Stromal cell of bone marrow (primary cell): ENCODE measurements at places on chromosomes 1 and 21.

GRCh38 chr1:184971522-184972265 lies 2.6 kb downstream of the NIBAN1 start:
- no peak for DNase-seq

DNA sequence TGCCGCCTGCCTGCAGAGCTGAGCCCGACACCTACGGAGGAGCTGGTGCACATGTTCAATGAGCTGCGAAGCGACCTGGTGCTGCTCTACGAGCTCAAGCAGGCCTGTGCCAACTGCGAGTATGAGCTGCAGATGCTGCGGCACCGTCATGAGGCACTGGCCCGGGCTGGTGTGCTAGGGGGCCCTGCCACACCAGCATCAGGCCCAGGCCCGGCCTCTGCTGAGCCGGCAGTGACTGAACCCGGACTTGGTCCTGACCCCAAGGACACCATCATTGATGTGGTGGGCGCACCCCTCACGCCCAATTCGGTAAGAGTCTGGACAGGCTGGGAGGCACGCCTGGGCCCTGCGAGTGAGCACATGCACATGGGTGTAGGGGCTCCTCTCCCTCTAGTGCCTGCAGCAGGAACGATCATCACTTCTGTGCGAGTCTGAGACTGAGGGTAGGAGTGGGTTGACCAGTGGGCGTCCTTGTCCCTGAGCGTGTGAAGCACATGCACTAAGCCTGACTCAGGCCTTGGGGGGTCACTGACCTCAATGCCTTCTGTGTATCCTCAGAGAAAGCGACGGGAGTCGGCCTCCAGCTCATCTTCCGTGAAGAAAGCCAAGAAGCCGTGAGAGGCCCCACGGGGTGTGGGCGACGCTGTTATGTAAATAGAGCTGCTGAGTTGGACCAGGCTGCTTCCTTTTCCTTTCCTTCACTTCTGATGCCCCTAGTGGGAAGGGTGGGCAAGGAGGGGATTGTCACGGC lies 6.9 kb downstream of the DMAP1 start:
- no peak for DNase-seq

DNA sequence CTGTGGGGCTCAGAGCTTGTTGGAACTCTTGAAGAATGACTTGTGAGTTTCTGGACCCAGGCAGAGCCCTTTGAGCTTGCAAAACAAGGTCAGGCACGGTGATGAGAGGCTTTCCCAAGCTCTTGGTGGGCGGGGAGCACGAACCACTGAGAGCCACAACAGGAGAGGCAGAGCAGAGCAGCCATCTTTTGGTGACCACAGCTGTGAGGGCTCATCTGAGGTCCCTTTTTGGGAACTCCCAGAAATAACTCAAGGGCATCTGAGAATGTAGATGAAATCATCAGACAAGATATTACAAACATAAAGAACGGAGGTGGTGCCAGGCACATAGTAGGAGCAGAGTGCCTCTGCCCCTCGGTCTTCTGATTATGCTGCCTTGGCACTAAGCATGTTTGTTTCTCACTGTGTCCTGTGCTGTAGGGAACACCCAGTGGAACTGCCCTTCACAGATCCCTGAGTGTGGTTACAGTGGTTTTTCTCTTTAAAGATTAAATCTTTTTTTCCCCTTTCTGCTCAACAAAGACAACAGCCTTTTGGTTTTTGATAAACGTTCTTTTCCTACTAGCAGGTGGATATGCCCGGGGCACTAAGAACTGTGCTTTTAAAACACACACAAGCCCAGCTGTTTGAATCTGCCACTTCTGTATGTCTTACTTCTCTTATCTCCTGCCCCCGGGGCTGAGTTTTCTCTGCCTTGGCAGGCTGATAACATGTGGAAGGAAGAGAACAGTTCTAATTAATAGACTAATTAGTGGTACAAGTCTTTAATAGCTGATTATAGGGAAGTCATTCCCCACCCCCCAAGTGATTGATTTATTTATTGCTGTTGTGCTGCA lies 37.7 kb downstream of the CD34 start:
- DNase-seq = no peak

GRCh38 chr21:45330075-45330781 lies 42.5 kb upstream of the POFUT2 start:
- peak; percentile 50 for DNase-seq

- no peak for DNase-seq
Observed at GRCh38 chr1:173917635-173918493, 737 bp upstream of the SERPINC1 start.

DNA sequence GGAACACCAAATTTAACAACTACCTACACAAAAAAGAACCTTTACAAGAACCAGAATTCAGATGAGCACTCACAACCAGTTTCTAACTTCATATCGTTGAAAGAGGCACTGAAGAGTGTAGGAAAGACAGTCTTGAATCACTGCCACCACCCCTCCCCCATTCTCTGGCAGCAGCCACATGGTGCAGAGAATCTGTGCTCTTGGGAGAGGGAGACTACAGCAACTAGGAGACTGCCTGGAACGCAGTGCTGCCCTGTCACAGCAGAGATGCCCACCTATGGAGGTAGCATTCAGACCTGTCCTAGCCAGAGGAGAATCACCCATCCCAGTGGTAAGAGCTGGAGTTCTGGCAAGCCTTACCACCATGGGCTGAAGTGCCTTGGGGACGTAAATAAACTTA lies 7.3 kb downstream of the CCN1 start:
- DNase-seq = no peak

GRCh38 chr1:151516031-151516511 lies 4.9 kb downstream of the CGN start:
- DNase-seq = no peak

DNA sequence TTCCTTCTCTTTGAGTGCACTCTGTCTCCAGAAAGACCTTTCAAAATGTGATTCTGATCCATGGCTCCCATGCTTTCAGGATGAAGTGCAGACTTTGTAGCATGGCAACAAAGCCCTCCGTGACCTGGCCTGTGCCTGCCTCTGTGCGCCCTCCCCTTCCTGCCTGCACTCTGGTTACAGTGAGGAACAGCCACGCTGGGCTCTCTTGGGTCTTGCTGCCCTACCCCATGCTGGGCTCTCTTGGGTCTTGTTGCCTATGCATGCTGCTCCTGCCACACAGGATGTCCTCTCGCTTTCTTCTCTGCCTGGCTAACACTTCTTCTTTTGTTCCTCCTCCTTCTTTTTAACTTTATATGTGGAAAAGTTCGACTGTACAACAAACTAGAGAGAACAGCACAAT lies 28.0 kb downstream of the LMOD1 start:
- no peak for DNase-seq

DNA sequence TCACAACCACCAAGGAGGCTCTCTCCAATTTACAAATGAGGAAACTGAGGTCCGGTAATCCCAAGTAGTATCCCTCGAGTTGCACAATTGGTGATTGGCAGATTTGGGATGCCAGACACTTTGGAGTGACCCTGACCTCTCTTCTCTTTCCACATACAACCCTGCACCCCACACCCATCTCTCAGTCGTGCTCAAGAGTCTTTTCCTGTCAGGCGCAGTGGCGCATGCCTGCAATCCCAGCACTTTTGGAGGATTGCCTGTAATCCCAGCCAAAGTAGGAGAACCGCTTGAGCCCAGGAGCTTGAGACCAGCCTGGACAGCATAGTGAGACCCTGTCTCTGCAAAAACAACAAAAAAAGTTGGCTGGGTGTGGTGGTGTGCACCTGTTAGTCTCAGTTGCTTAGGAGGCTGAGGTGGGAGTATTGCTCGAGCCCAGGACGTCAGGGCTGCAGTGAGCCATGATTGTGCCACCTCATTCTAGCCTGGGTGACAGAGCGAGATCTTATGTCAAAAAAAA lies 91.1 kb upstream of the LPGAT1 start:
- no peak for DNase-seq

DNA sequence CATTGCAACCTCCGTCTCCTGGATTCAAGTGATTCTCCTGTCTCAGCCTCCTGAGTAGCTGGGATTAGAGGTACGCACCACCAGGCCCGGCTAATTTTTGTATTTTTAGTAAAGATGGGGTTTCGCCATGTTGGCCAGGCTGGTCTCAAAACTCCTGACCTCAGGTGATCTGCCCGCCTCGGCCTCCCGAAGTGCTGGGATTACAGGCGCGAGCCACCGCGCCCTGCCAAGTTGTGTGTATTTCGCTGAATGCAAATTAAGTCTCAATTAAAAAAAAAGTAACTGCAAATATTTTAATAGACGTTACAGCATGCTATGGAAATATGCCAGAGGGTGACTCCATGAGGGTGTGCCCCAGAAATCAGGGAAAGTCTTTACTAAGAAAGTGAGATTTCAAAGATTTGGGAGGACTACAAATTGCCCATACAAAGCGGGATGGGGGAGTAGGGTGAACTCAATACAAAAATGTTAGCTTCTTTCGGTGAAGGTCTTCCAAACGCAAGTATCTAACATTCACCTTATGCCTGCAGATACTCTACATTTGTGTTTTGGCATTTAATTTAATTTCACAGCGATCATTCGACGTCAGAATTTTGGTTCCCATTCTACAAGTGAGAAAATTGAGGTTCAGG lies 85.6 kb downstream of the NKAIN1 start:
- DNase-seq = no peak

GRCh38 chr1:153352523-153352922 lies 3.9 kb upstream of the PGLYRP4 start:
- peak; percentile 22 for DNase-seq

DNA sequence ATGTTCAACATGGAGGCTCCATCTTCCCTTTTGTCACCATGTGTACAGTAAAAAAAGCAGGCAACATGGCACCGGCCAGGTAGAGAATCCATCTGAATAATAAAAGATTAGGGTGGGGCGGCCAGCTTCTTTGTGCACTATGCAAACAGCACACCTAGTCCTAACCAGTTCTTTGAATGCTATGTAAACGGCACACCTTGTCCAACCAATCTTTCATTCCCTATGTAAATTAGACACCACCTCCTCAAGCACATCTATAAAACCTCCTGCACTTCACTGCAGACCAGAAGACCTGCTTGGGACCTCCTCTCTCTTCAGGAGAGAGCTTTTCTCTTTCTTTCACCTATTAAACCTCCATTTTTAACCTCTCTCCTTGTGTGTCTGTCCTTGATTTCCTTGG lies 28.2 kb downstream of the TFB2M start:
- no peak for DNase-seq

DNA sequence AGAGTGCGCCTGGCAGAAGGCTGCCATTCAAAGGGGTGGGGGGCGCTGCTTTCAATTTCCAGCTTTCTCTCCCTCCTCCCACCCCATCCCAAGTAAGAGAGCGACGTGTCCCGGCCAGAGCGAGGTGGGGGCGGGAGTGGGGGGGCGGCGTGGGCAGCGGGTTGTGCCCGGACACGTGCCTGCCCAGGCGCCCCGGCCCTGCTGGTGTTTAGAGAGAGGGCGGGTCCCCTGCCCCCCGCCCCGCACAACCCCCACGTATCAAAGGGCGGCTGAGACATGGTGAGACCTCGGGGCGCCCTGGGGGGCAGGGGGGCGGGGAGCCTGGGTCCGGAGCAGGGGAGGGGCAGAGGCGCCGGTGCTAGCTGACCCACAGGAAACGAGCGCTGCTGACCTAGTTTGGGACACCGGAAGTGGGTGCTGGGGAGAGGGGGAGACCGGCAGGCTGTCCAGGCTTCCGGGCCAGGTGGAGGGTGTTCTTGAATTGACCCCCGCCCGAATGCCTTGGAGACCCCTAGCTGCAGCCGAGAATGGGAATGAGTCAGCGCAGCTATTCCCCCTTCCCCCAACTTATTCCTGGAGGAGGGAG lies 1.3 kb downstream of the ZBTB7B start:
- DNase-seq = no peak

DNA sequence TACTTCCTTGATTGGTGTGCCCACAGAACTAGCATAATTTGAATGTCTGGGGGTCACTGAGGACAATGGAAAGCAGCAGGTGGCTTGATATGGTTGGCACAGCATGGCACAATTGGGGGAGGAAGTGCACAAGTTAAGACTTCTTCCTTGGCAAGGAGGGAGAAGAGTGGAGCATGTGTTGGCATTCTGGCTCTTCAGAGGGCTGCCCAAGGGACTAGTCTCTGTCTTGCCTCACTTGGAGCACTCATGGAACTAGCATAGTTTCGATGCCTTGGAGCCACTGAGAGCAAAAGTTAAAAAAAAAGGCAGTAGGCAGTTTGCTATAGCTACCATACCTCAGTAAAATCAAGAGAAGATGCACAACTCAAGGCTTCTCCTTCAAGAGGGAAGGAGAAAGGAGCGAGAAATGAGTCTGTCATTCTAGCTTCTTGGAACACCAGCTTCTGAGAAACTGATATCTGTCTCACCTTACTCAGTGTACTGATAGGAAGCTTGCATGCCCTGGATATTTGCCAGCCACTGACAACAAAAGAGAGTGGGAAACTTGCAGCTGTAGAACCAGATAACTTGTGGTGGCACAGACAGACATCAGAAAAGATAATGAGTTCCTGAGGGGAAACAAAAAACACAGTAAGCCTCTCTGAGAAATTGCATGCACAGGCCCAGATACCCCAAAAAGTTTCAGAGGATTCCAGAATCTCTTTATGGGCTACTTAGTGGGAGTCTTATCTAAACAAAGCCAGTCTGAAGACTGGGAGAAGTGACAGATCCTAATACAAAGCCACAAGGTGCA lies 207.5 kb upstream of the SAMSN1 start:
- no peak for DNase-seq

DNA sequence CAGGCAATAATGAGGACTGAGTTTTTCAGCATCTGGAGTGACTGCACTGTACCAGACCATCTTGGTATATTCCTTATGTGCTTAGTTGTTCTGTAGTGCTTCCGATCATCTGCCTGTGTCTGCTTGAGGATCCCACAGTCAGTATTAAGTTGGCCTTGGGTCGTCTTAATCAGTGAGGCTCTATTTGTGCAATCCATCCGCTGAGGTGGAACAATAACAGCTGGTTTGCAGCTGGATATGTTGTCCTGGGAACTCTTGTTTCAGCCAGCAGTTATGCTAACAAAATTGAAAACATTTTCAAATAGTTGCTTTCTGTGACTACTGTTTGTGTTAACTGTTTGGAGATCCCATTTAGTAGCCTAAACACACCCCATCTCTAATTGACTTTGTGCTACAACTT lies 73.7 kb downstream of the LAMC1 start:
- no peak for DNase-seq

DNA sequence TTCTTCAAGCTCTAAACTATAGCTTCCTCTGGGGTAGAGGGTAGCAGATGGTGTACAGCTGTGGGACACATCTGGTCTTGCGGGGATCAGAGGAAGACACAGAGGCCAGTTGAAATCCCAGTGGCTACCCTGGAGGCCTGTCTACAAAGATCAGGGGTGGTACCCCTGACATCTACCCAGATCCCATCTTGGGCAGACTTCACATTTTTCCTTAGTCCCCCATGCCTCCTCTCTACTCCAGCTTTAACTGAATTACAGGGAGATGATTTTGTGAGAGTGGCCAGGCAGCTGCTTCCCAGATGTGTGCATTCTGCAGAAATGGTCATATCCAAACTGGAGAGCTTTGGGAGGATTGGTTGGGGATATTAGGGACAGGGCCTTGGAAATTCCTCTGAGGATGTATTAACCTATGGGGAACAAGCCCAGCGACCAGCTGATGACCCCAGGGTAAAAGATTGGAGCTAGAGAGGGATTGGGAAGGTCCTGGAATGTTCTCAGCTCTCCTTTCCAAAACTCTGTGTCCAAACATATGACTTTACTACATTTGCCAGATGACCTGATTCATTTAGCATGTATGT lies 9.6 kb upstream of the CD34 start:
- DNase-seq = no peak
